Foreskin keratinocyte (primary cell): ENCODE measurements at places on chromosomes 1 and 21. TPM values are rescaled to one million over a fixed set of nuclear protein-coding genes. Genes with fewer than 3 reads are reported as not detected.

- DNase-seq: no peak
These were observed 60.8 kb downstream of the BCAR3 start for GRCh38 chr1:93620841-93621210.

GRCh38 chr1:84795966-84796600 lies 96.9 kb downstream of the LPAR3 start:
- DNase-seq: no peak

- DNase-seq: no peak
These were observed 163.0 kb upstream of the IGSF21 start for GRCh38 chr1:17944646-17945045.

VSIG8 gene
- total RNA-seq: 0.07 and 0.14 TPM in 2 replicates

CYP4A22 gene
- total RNA-seq: not detected in 2 replicates

- no peak for DNase-seq
These were observed 57.6 kb upstream of the PPM1J start for GRCh38 chr1:112772781-112773180.

DNA sequence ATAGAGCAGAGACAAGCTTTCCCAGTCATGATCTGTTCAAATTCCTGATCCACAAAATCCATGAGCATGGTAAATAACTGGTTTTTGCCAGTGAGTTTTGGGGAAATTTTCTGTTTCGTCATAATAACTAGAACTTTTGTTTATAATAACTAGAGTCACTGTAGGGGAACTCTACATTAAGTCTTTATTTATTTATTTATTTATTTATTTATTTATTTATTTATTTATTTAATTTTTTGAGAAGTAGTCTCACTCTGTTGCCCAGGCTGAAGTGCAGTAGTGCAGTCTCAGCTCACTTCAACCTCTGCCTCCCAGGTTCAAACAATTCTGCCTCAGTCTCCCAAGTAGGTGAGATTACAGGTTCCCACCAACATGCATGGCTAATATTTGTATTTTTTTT lies 1106.8 kb downstream of the AMY1C start:
- no peak for DNase-seq

RSPO1 gene
- total RNA-seq: not detected in 2 replicates

DNA sequence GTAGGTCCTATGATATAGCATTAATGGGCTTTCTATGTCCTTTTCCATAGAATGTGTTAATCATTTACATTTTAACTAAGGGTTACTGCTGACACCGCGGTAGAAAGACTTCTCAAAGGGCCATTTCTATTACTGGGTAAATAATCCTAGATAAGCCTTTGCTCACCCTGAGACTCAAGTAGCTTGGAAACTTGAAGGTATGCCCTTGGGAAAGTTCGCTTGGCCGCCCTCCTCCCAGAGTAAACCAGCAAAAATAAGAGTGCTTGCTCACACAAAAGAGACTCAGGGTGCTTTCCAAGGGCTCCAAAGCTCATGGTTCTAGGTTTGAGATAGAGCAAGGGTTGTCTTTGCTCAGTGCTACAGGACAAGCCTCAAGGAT lies 85.8 kb upstream of the TMPRSS2 start:
- no peak for DNase-seq

FCRL3 gene
- total RNA-seq: not detected in 2 replicates

DNA sequence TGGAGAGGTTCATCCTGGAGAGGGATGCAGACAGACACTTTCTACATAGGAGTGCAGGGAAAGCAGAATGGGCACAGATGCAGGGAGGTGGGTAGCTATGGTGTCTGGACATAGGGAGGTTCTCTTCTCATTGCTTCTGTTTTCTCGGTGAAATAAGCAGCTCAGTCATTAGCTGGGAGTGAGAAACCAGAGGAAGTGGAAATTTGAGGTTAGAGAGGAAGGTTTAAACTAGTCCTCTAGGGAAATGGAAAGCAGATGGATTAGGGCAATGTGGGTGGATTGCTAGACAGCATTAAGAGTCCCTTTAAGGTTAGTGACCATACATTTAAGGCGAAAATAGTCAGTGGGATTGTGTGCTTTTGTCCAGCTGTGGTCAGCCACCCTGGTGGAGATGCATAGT lies 39.6 kb downstream of the MPZL1 start:
- DNase-seq: no peak

DNA sequence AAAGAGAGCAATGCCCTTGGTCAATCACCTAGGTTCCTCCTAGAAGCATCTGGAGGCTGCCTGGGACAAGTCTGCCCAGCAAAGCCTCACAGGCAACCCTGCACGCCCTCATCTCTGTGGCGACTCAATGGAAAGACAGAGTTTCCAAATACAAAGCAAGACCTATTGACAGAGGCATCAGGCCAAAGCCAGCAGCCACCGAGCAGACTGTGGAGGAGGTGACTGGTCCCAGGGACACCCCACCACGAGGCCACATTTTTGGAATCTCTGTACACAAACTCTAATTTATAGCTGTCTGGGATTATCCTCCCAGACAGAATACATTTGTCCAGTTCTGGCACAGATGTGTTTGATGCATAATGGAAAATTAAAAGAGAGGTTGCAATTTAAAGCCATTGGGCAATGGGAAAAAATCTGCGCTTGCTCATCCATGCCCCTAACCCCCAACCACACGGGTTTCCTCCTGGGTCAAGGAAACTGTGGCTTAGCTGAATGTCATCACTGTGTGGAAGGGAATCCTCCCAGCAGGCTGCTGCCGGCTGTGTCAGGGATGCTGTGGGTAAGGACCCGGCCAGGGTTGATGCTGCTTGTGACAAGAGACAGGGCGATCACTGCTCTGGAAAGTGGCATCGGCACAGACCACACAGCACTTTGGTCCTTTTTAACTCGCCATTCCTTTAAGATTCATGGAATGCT lies 14.3 kb downstream of the TSPAN2 start:
- no peak for DNase-seq

MEX3A gene
- total RNA-seq: 3.5 and 4.1 TPM in 2 replicates

FOXD2 gene
- total RNA-seq: 0.14 and 0.20 TPM in 2 replicates

DNA sequence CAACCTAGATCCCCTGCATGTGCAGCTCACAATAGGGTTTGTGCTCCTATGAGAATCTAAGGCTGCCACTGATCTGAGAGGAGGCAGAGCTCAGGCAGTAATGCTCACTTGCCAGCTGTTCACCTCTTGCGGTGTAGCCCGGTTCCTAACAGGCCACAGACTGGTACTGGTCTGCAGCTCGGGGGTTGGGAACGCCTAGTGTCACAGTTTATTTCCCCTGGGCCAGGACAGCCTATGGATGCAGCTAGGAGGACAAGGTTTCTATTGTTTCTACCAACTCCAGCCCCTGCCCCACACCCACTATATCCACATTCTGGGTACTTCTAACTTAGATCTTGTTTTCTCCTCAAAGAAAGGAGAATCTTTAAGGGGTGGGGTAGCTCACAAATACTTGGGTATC lies 58.7 kb upstream of the PRRC2C start:
- no peak for DNase-seq

PRAMEF5 gene
- total RNA-seq: not detected in 2 replicates

S100A7 gene
- 0.37 TPM in 1 of 2 replicates, not detected in the other for total RNA-seq

PCBP3 gene
- 0.32 and 0.44 TPM in 2 replicates for total RNA-seq

- no peak for DNase-seq
These were observed 669 bp downstream of the KCNQ4 start for GRCh38 chr1:40784141-40784770.

DNA sequence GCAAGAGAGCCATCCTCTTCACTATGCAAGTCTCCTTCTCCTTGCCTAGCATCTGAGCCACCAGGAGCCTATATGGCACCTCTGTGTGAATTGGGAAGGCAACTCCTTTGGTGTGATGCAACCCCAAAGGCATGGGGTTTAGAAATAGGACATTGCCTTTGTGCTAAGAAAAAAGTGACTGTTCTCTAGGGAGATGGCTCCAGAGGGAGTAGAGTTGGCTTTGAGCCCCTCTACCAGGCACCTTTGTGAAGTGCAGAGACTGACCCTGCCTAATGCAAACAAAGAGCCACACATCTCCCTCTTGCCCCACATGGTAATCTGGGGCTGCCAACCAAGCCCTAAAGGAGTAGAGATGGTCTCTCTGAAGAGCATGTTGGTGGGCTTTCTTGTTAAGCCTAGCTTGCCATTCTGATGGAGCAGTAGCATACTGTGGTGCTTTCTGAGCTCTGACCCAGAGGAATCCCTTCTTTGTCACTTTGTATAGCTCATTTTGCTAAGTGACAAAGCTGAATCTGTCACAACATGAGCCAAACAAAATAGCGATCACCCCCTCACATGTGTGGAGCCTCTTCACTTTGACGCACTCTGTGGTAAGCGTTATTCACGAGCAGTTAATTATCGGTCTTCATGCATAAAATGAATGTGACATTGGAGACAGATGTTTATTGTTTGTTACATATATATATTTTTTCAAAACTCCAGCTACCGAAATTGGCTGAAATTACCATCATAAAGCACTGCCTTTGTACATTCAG lies 74.4 kb downstream of the RWDD3 start:
- no peak for DNase-seq

DNA sequence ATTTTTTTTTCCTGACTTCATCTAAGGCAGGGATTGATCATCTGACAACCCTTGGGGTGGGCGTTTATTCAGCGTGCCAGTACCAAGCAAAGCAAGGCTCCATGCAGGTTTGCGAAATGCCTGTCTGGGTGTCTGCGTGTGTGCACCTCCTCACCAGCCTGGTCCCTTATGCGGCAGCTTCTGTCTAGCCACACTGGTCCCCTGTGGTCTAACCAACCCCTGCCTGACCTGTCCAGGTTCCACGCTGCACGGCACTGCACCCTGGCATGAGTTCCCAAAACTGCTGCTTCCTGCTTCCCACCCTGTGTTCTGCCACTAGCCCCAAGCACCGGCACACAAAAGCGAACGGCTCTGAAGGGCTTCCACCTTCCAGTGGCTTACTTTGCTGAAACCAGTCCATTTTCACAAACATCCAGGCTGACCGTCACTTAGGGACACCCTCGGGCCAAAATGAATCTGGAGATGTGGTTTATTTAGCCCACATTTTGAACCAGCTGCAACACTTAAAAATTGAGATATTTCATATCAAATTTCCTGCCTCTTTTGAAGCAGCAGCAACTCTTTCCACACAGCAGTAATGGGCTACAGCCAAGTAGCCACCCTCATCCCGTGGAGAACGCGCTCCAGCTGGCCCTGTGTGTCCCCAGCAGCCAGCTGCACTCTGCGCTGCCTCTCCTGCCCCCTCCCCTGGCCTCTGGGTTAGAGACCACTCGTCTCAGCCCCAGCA lies 55.7 kb downstream of the HLCS start:
- DNase-seq: no peak

DNA sequence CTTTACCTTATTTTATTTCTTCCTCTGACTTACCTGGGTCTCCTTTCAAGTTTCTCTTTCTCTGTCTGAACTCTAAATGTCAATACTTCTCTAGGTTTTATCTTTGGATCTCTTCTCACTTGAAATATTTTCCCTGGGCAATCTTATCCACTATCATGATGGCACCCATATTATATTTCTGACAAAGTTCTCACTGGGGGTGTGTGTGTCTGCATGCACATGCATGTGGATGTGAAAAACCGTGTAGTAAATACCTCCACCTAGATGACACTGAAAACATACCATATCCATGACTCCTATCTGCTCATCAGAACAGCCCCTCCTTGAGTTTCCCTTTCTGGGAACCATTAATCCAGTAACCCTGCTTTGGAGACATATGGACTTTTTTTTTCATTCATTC lies 30.9 kb downstream of the DNASE2B start:
- no peak for DNase-seq
